ENCODE measurements at places on chromosomes 2 and 18.

DNA sequence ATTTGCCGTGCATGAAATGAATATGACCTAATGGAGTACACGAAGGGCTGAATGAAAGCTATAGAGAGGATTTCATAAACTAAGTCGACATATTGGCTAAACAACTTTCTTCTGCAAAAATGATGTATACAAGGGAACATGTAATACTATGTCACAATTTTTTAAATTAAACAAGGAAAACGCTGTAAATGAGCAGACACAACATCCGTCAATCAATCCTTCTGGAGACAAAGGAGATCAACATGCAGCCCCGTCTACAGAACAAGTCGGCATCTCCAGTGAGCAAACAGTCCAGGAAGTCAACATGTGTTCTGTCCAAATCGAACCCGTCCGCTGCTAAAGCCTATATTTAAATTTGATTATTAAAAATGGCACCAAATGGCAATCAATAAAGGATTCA lies 180.8 kb downstream of the TCF4 start:
- no peak for DNase-seq

- no peak for DNase-seq
Measured at GRCh38 chr18:38520786-38521185, 955.2 kb upstream of the CELF4 start.

DNA sequence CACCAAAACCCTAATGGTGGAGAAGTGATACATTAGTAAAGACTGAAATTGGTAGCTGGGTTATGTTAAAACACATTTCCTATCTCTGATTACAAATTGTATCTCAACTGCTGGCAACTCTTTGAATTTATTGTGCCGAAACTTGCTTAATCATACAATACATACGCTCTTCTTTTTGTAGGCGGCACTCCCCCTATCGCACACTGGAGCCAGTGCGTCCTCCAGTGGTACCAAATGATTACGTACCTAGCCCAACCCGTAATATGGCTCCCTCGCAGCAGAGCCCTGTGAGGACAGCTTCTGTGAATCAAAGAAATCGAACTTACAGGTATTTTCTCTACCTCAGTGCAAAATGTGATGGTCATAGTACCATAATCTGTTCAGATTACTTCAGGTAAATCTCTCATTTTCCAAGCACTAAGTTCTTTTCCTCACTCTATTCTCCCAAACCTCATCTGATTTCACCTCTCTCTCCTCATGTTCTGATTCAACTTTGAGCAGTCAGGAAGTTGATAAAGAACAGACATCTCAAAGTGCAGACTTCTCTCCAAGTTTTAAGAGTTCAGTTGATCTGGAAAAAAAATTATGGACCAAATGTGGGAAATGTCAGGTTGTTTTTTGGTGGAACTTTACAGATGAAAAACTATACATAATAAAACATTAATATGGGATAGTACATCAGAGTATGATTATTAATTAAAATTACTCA lies 66.5 kb downstream of the ABI2 start:
- DNase-seq, result no peak

GRCh38 chr18:13614641-13615288 lies 111.6 kb downstream of the FAM210A start:
- no peak for DNase-seq

- DNase-seq, result no peak
Measured at GRCh38 chr2:5495586-5495985, 196.6 kb upstream of the SOX11 start.
